Forelimb muscle (tissue), 1 donor: ENCODE measurements at places on chromosomes 5 and 9. TPM values are rescaled to one million over a fixed set of nuclear protein-coding genes. Genes with fewer than 3 reads are reported as not detected.

The FGF1 gene
- 10.6 TPM for polyA plus RNA-seq

The GPR151 gene
- polyA plus RNA-seq = not detected

The EXOC3 gene
- polyA plus RNA-seq = 39.3 TPM

The SH3RF2 gene
- polyA plus RNA-seq = 9.3 TPM

The SLC22A4 gene
- polyA plus RNA-seq = 4.0 TPM

The DOCK8 gene
- 6.0 TPM for polyA plus RNA-seq

The KIAA0825 gene
- 2.2 TPM for polyA plus RNA-seq

The ANKRD34B gene
- 0.16 TPM for polyA plus RNA-seq

The ADAMTS2 gene
- 33.0 TPM for polyA plus RNA-seq

The BHMT gene
- 0.15 TPM for polyA plus RNA-seq

The SPATA31A3 gene
- not detected for polyA plus RNA-seq

The OBP2B gene
- polyA plus RNA-seq = not detected

The C6 gene
- 0.38 TPM for polyA plus RNA-seq

The SLC45A2 gene
- 0.33 TPM for polyA plus RNA-seq

The SPINK13 gene
- 0.33 TPM for polyA plus RNA-seq
